HepG2 (cell line): ENCODE measurements at places on chromosomes 13 and 19. TPM values are rescaled to one million over a fixed set of nuclear protein-coding genes. Genes with fewer than 3 reads are reported as not detected.

CCNA1 gene
- total RNA-seq: not detected in 2 replicates

ZNF541 gene
- 0.04 TPM in 1 of 2 replicates, not detected in the other for total RNA-seq

CFD gene
- 3.6 and 4.6 TPM in 2 replicates for total RNA-seq

ERFL gene
- total RNA-seq: not detected in 2 replicates

DNAJB1 gene
- total RNA-seq: 87.5 and 101 TPM in 2 replicates

DNA sequence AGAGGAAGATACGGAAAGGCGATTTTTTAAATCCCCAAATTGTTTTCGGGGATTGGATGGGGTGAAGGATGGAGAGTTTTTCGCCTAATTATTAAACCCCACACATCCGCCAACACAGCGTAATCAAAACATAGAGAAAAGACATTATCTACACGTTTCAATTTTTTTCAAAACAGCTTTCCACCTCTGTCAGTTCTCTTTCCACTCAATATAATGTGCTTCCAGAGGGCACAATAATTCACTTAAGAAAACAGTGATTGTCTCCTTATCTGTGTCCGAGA, 435 bp upstream of the OBI1 start:
- DNase-seq: no peak

GRCh38 chr19:2330632-2331284, 2.3 kb downstream of the SPPL2B start:
- DNase-seq: peak; percentile 68

DNA sequence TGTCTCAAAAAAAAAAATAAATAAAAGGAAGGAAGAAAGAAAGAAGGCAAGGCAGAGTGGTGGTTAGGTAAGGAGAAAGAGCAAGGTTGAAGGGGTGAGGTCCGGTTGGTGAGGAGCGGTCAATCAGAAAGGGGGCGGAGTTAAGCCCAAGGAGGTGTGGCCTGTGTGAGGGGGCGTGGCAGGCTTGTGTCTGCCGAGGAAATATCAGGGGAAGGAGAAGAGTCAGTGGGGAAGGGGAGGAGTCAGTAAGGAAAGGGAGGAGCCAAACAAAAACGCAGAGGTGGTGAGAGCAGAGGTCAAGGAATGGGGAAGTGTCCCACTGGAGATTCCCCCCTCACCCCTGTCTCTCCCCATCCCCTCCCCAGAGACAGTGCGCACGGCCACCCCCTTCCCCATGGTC, 5.9 kb downstream of the CACNG7 start:
- DNase-seq: no peak

GRCh38 chr13:114145256-114145655, 12.8 kb upstream of the RASA3 start:
- DNase-seq: no peak
